ENCODE measurements at places on chromosomes 1 and 21.

DNA sequence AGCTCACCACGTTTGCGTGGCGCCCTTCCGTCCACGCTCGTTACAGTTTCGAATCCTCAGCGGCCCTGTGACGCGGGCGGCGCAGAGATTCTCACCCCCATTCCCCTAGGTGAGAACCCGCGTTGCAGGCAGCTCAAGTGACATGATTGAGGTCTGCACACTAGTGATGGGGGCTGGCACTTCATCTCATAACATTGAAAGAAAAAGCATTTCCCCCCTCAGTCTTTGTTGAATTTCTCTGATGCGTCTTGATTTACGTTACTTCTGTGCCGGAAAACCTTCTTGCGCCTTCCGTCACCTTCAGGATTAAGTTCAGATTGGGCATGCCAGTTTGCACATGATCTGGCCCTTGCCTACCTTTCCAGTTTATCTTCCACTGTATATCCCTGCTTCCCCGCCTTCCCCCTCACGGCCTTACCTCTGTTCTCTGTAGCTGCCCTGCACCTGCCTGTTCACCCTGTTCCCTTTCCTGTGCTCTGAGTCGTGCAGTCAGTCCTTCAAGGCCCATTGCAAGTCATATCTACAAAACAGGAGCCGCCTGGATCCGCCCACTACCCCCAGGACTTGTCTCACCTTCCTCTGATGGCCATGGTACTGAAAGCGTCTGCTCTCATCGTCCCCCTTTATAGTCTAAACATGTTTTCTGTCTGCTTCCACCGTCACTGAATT is 1.1 kb downstream of the CTPS1 start:
- DNase-seq: peak; percentile 62

GRCh38 chr1:3012456-3013291 is 8.6 kb upstream of the ACTRT2 start:
- no peak for DNase-seq

DNA sequence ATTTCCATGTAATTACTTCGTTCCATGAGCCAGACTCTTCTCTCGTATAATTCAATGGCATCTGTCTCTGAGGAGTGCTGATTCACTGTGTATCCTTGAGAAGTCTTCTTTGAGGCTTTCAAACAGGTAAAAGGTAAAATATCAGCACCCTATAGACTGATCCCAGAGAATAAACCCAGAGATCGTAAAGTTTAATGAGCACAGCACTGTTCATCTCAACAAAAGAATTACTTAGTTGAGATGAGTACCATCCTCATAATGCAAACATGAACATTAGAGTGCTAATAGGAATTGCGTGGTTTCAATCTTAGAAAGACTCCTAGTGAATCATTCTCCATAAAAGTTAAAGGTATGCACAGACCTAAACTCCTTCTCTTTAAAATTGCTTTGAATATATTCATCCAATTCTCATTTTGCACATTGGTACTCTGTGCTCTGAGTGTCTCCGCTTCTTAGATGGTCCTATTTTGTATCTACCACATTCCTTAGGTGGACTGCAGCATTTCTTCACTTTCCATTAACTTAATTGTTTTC is 97.2 kb downstream of the TBX15 start:
- DNase-seq: no peak

DNA sequence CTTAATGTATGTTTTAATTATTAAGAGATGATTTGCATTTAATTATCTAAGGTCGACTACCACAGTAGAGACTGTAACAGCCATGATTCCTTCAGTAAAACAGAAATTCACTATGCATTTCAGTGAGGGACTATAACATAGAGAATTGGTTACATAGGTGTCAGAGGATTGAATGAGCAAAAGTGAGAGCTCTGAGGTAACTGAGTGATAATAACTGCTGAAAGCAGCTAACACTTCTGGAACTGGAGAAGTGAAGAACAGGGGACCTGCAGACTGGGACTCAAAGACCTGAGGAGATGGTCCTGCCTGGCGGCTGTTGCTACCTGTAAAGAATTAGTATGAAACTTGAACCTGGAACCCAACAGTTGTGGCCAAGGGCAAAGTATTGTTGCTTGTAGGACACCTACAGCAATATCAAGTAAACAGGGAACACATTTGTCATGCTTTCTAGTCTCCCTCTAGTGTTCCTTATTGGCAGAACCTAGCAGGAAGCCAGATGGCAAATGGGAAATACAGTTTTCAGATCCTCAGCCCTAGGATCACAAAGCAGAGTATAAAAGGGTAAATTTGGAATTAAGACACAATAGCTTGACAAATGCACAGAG is 110.6 kb downstream of the HS2ST1 start:
- DNase-seq: no peak

- DNase-seq: no peak
Observed at GRCh38 chr1:28508435-28508754, 2.6 kb downstream of the RCC1 start.

- DNase-seq: no peak
Observed at GRCh38 chr1:154951901-154952657, 3.8 kb downstream of the PBXIP1 start.

GRCh38 chr1:228360533-228361313 is 45.9 kb downstream of the TRIM11 start:
- DNase-seq: no peak

- no peak for DNase-seq
Observed at GRCh38 chr1:165634154-165634921, 3.3 kb downstream of the MGST3 start.

DNA sequence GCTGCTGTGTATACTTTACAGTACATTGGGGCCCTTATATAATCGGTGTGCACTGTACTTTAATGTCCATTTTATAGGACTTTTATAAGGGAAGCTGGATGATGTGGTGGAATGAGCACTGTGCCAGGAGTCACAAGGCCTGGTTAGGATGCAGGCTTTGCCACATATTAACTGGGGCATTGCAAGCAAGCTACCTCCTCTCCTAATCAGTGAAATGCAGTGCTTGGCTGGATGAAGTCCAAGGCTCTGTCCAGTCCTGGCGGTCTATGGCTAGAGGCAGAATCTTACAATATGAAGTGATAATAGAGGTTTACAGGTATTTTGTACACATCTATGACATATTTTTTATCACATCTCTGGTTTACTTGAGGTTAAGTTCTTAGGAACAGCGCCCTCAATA is 1.7 kb upstream of the PKP1 start:
- no peak for DNase-seq

- DNase-seq: no peak
Observed at GRCh38 chr1:30363031-30363430, 360.4 kb downstream of the MATN1 start.

DNA sequence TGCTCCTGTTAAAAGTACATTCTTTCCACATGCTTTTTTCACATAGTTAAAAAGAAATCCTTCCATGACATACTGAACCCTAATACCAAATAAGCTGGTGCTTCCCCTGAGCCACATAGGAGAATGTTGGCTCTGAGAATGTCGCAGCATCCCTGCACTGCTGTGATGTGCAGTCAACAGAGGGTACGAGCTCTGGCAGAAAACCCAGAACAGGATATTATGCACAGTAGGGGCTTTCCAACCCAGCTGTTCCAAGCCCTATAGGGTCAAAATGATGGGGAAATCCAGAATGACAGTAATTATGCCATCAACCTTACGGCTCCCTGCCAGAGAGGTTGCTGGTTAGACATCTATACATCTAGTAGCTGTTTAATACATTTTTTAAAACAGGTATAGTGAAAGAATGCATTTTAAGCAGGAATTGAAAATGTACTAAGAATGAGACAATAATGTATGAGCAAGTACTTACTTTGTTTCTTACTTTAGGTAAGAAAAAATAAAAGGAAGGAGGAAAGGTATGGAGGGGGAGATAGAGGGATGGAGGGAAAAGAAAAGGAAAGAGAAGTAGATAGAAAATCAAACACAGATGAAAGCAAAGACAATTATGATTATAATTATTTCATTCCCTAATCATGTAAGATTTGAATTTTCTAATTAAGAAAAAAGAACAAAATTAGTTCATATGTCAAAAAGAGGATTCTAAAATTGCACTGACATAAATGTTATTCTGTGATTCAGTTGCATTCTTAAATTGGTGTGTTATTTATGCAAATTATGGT is 126.0 kb downstream of the NR5A2 start:
- no peak for DNase-seq

- no peak for DNase-seq
Observed at GRCh38 chr1:232687304-232687703, 57.4 kb upstream of the SIPA1L2 start.
